ENCODE measurements at places on chromosomes 5 and 9. TPM values are rescaled to one million over a fixed set of nuclear protein-coding genes. Genes with fewer than 3 reads are reported as not detected.

DNA sequence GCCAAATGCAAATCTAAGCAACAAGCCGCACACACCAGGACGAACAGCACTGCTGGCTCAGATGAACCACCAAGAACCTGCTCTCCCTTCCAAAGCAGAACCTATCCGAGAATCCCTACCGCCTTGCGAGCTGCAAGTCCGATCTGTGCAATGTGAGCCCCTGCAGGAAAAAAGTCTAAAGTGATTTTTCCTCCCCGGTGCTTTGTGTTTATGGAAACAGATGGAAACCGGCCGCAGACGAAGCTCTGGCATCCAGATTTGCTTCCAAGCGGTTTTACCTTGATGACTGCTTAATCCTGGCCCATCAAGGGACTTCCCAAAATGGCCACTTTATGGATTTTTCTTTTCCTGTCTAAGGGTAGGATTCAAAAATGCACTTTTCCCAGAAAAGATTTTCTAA lies 112.5 kb downstream of the VAV2 start:
- H3K36me3 ChIP-seq, result no peaks in the 10 kb centered on the region
- no peaks in the 10 kb centered on the region for H3K27me3 ChIP-seq
- DNase-seq, result no peak
- no peak overlapping the region for H3K4me3 ChIP-seq
- H3K4me1 ChIP-seq, result no peaks in the 10 kb centered on the region
- no peak overlapping the region for H3K27ac ChIP-seq

DNA sequence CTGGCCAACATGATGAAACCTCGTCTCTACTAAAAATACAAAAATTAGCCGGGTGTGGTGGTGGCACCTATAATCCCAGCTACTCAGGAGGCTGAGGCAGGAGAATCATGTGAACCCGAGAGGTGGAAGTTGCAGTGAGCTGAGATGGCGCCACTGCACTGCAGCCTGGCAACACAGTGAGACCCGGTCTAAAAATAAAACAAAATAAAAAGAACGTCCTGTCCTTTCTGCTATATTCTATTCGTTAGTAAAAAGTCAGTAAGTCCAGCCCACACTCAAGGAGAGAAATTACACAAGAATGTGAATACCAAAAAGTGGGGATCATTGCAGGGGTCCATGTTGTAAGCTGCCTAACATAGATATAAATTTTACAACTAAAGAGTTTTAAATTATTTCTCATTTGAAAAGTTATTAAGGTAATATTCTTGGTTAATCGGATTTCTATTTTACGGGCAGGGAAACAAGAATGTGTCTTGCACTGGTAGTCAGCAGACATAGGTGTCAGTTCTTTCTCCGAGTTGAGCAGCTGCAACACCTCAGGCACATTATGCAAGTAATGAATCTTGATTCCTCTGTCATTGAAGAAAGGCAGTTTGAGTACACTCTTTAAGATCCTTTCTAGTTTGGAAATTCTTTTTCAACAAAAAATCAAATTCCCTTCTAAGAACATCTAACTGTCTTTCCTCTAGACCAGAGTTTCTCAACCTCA lies 24.5 kb downstream of the NMUR2 start:
- no peaks in the 10 kb centered on the region for H3K27me3 ChIP-seq
- H3K4me3 ChIP-seq, result no peak overlapping the region
- no peaks in the 10 kb centered on the region for H3K4me1 ChIP-seq
- DNase-seq, result no peak
- H3K27ac ChIP-seq, result no peak overlapping the region
- no peaks in the 10 kb centered on the region for H3K36me3 ChIP-seq

- H3K4me1 ChIP-seq, result peaks cover 94% of the 10 kb centered on the region
- DNase-seq, result peak; percentile 71
- H3K27me3 ChIP-seq, result no peaks in the 10 kb centered on the region
- H3K27ac ChIP-seq, result peak overlapping the region; percentile 98
- H3K36me3 ChIP-seq, result no peaks in the 10 kb centered on the region
Measured at GRCh38 chr5:150143350-150144245, 12.0 kb downstream of the PDGFRB start.

DNA sequence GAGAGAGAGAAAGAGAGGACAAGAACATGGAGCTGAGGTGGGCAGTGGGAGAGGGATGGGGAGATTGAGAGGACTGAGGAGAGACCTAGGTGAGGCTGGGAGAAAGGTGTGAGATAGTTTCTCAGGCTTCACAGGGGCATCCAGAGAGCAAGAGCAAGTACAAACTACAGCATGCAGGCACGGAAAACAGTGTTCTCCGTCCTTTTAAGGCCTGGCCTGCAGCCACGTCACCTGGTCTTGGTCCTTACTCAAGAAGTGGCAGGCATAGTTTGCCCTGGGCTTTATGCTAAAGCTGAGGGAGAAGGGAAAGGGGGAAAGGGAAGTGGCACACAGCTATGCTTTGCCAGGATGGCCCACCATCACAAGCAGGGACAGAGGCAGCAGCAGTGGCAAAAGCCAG lies 65.7 kb downstream of the SIL1 start:
- H3K4me3 ChIP-seq, result no peak overlapping the region
- H3K36me3 ChIP-seq, result no peaks in the 10 kb centered on the region
- peaks cover 34% of the 10 kb centered on the region for H3K4me1 ChIP-seq
- peak overlapping the region; percentile 95 for H3K27ac ChIP-seq
- peak; percentile 70 for DNase-seq

LAMC3 gene
- total RNA-seq, result 1.6 TPM

DNA sequence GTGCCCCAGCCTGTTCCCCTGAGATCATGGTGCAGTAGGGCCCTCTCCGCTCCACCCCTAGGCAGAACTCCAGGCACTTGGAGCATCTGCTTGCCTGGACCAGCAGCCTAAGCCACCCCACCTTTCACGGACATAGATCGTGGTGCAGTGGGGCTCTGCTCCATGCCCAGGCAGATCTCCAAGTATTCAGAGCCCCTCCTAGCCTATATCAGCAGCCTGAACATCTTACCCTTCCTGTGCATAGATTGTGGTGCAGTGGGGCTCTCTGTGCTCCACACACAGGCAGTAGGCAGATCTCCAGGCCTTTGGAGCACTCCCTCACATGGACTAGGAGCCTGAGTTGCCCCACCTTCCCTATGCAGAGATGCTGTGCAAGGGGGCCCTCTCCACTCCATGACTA lies 103.0 kb downstream of the GLIS3 start:
- H3K4me3 ChIP-seq, result no peak overlapping the region
- no peaks in the 10 kb centered on the region for H3K27me3 ChIP-seq
- H3K36me3 ChIP-seq, result no peaks in the 10 kb centered on the region
- H3K4me1 ChIP-seq, result no peaks in the 10 kb centered on the region
- H3K27ac ChIP-seq, result no peak overlapping the region
- no peak for DNase-seq
